ENCODE measurements at places on chromosomes 2 and 18.

- DNase-seq: no peak
Observed at GRCh38 chr18:64929036-64929435, 780.1 kb upstream of the LINC00305 start.

GRCh38 chr2:129906139-129906860, 73.2 kb upstream of the RAB6C start:
- DNase-seq: no peak

GRCh38 chr2:28546242-28546641, 50.4 kb downstream of the PLB1 start:
- no peak for DNase-seq

DNA sequence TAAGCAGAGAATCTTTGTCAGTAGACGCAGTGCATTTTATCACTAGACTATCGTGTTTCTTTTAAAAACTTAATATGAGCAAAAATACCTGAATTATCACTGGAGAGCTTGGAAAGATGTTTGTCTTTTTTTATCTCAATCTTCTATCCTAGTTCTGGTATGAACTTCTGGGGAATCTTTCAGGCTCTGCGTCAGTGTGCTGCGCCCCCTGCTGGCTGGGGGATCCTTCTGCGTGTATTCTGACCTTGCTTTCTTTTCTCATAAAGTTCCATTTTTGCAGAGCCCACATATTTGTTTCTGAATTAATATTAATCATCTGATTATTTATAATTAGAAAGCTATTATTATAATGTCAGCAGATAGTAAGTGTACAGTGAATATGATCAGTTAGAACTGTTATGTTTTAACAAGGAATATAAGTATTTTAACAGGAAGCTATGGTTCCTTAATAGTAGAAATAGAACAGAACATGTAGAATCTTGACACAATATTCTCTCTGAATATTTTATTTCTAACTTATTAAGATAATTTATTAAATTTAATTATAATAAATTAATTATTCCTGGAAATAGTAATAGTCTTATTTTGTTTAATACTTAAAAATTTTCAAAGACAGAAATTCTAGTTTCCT, 945.0 kb upstream of the CRIM1 start:
- DNase-seq: no peak

- DNase-seq: no peak
Observed at GRCh38 chr2:191885098-191885497, 38.2 kb upstream of the CAVIN2 start.

GRCh38 chr2:110113961-110114591, 1.5 kb downstream of the MALL start:
- no peak for DNase-seq

DNA sequence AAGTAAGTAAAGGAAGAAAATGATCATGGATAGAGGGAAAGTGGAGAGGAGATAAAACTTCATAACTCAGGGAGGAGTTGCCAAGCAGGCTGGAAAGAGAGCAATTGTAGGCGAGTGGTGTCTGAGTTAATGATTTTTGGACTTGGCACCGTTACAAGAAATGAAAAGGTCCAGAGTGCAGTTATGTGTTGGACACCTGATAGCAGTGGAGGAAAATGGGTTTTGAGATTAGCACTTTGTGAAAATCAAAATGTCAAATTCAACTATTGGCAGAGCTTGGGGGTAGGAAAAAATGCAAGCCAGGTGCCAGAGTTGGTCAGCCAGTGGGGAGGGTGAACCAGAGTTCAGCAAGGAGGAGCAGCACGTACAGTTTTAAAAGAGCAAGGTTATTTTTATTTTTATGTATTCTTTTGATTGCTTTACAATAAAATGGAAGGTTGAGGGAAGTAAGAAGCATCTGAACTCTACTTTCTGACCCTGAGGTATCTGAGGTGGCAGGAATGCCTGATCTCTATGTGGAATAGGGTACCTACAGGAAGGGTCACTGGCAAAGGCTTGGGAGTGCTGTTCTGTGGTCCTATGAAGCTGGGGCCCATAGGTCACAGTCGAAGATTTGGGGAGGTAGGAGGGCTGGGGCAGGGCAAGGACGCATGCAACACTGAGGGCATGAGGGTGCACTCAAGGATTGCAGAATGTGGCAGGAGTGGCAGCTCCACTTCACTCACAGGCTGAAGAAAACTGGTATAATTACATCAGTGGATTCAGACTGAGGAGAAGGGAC, 127.5 kb downstream of the CD8B2 start:
- no peak for DNase-seq

DNA sequence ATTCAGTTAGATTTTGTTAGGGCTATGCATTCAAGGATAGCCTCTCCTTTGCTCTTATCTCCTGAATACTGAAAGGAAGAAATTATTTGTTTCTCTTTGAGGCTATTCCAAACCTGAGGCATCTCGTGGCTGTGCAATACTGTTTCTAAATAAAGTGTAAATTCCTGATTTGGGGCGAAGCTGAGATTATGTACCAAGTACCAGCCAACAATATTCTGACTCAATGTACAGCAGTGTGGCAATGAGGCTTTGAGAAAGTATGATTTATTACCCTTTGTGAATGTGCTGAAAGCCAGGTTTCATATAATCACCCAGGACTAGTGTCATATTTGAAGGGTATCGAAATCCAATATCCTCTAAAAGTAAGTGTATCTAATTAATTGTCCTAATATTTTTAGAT, 113.5 kb downstream of the MEIS1 start:
- DNase-seq: no peak

DNA sequence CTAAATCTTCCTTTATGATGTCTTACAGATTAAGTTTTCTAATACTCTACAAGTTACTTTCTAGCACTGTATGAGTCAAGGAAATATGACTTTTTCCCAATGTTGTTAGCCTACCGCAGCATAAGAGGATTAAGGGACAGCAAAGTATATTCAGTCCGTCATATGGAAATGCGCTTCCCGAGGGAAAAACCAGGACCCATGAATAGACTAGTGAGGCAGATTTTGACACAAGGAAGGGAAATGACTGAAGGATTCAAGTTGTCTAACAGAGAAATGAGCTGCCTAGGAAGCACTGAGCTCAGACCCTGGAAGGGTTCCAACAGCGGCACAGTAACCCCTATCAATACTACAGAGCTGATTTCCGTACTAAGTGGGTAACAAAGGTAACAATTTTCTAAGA, 12.0 kb downstream of the SEPTIN10 start:
- DNase-seq: no peak

- DNase-seq: peak; percentile 23
Observed at GRCh38 chr2:234823877-234824376, 127.9 kb upstream of the SH3BP4 start.

- no peak for DNase-seq
Observed at GRCh38 chr18:49185623-49186022, 234.9 kb upstream of the SMAD7 start.

- DNase-seq: no peak
Observed at GRCh38 chr2:235138339-235138738, 186.5 kb downstream of the SH3BP4 start.

GRCh38 chr2:12314127-12314760, 402.5 kb upstream of the TRIB2 start:
- DNase-seq: no peak

GRCh38 chr2:19580830-19581229, 222.4 kb upstream of the OSR1 start:
- DNase-seq: peak; percentile 74

- DNase-seq: no peak
Observed at GRCh38 chr18:42719221-42719620, 396.3 kb downstream of the RIT2 start.

DNA sequence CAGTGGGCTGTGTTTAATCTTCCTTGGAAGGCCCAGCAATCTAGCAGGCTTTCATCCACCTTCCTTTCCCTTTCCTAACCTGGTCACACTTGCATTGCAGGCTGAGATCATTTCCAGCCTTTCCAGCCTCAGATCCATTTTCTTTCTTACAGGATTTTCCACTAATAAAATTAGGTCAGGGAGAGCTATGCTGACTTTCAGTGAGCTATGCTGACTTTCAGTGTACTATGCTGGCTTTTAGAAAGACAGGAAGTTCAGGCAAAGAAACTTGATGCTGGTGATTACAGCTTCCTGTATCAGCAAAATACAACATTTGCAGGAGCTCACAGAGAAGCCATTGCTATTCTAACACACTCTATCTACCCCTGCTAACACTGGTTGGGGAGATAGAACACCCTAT, 735.0 kb downstream of the CCDC85A start:
- no peak for DNase-seq

- peak; percentile 41 for DNase-seq
Observed at GRCh38 chr2:51219468-51219867, 187.5 kb upstream of the NRXN1 start.

GRCh38 chr18:62498616-62499262, 24.1 kb upstream of the ZCCHC2 start:
- no peak for DNase-seq

DNA sequence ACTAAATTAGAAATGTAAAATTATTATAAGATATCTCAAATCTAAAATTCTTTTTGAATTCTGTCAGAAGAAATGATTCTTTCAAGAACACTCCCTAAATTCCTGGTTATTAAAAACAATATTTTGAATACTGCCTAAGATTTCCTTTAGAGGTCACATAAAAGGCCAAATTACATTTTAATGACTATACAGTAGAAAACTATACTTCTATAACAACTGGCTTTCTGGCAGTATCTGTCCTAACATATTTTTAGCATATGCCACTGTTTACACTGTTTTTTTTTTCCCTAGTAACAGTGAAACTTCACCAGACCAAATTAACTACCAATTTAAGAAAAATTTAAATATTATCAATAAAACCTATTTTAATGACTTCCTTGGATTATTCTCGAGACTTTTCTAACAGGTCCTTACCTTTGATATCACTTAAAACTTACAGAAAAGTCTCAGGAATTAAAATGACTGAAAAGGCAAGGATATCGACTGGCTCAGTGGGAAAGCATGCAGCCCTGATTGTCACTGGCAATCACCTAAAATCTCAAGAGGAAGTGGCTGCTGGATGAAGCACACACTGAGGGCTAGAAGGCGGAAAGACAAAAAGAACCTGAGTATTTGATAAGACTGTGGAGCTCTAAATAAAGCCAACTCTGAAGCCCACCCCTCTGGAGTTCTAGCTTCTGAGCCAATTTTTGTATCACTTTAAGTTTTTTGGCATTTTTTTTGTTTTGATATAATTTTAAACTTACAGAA, 59.6 kb downstream of the SPIRE1 start:
- DNase-seq: peak; percentile 70

DNA sequence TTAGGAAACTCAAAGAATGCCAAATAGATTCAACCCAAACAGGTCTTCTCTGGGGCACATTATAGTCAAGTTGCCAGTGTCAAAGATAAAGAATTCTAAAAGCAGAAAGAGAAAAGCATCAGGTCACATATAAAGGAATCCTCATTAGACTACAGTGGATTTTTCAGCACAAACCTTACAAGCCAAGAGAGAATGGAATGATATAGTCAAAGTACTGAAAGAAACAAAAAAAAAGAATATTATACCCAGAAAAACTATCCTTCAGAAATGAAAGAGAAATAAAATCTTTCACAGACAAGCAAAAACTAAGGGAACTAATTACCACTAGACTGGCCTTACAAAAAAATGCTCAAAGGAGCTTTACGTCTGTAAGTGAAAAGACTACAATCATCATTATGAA, 65.5 kb downstream of the TBR1 start:
- DNase-seq: no peak

DNA sequence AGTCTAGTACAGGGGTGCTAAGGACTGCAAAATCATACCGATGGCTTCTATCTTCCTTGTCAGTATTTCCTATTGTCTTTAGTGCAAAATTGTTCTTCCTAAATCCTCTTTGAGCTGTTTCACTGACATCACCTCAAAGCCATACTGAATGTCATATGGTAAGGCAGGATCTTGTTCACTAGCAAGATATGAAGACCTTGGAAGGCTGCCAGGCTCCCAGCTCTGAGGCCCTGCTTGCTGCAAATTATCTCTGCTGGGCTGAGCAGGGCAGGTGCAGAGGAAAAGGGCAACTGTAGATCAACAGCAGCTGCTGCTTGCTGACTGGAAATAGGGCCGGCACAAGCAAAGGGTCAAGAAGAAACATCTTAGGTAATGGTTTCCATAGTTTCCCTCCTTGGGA, 58.2 kb downstream of the PMAIP1 start:
- DNase-seq: no peak

DNA sequence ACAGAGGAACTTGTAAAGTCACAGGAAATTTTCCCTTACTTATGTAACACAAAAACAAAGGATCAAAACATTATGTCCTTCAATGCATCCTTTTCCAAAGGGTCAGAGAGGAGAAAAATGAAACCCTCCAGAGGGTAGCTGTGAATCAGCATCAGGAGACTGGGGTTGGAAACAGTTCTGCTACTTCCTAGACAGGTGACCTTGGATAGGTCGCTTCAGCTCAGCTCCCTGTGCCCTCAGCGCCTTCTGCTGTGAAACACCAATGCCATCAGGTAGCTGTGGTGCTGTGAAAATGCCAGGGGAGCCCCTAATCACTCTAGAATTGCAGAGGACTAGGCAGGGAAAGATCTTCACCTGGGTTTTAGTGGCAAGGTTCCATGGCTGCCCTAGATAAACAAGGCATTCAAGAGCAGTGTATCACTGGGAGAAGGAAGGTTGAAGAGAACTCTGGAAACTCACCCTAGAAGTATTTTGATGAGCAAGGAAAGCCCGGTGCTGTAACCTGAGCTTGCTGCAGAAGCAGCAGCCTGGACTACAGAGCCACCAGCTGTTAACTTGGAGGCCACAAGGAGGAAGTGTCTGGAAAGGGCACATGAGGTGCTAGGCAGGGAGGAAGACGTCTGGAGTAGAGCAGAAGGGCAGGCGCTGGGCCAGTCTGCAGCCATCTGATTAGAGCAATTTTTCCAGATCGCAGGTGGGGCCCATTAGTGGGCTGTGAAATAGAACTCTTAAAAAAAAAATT, 100.7 kb upstream of the MCFD2 start:
- peak; percentile 76 for DNase-seq

DNA sequence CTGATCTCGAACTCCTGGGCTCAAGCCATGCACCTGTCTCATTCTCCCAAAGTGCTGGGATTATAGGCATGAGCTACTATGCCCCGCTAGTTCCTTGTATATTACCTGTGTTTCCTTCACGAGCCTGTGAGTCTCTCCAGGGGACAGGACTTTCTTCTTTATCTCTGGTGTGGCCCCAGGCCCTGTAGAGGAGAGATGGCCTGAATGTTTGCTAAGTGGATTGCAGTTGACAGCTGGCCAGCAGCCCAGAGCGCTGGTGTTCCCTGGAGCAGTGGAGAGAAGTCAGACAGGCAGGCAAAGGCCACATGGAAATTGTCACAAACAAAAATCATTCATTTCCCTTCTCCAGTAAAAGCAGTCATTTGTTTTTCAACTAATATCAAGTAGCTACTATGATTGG, 17.9 kb downstream of the LPIN1 start:
- no peak for DNase-seq

DNA sequence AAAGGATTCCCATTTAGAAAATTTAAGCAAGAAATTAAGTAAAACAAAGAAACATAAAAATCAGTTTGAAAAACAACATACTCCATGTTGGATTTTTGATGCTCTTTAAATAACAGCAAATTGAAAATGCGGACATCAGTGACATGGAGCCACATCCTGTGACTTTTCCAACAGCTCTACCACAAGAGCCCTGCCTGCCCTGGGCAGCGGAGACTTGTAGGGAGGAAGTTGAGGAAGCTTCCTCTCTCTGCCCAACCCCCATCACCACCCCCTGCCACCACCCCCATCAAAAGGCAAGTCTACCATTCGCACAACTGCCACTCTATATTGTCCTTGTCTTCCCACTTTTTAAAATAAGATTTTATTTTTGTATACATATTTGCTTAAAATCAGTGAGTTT, 32.8 kb upstream of the DAPL1 start:
- DNase-seq: no peak

- DNase-seq: no peak
Observed at GRCh38 chr2:26017464-26018183, 16.3 kb upstream of the RAB10 start.
